ENCODE measurements at places on chromosomes 4 and X.
A peak's percentile ranks its signal among the peaks of the same experiment; 100 is the strongest.

GRCh38 chr4:86926435-86927086, 8.2 kb upstream of the AFF1 start:
- DNase-seq: no peak

DNA sequence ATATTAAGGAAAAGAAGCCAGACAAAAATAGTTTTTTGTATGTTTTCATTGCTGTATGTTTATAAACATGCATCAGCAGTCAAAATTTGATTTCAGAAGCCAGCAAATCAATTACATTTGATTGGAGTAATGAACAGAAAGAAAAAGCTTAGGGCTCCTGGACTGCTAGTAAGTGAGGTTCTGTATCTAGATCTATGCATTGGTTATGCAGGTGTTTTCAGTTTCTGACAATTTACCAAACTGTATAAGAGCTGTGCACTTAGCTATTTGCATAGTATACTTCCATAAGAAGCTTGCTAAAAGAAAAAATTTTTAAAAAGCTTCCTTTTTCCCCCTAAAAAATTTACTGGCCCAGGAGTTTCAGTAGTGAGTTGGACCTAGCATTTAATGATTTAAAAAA, 881.6 kb downstream of the PCDH7 start:
- no peak for DNase-seq

DNA sequence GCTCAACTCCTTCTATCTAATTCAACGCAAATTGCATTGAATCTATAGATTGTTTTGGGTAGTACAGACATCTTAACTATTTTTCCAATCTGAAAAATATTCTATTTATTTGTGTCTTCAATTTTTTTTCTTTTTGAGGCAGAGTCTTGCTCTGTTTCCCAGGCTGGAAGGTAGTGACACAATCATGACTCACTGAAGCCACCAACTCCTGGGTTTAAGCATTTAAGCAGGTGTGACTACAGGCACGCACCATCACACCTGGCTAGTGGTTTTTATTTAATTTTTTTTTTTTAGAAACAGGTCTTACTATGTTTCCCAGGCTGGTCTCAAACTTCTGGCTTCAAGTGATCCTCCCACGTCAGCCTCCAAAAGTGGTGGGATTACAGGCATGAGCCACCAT, 98.3 kb downstream of the GK start:
- no peak for DNase-seq

DNA sequence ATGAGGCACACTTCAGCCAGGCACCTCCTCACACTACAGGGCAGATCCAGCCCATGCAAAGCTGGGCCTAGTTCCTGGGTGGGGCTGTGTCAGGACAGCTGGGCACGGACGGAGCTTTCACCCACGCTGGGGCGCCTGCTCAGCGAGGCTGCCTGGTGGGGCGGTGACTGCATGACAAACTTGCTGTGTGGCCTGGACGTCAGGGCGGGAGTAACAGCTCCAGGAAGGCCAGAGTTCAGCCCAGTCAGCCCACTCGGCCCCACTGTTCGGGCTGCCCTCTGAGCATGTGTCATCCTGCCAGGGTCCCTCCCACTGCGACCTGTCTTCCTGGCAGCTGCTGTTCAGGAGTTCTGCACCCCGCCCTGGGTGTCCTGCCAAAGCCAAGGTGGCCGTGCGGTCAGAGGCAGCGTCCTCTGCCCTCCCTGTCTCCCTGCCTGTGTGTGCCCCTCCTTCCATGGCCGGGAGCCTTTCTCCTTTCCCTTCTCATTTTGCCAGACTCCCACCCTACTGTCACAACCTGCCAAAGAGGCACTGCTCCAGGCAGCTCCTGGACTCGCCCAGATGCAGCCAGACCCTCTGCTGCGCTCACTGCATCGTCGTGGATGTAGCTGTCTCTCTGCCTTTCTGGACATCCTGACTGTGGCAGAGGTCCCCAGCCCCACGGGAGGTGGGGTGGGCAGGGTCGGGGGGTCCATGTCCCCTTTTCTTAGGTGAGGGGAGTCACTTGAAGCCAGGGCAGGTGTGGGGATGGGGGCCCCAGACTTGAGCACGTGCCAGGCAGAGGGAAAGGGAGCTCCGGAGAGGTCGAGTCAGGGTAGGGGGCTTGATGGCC, 33.0 kb upstream of the KIAA0232 start:
- DNase-seq: peak; percentile 82

- DNase-seq: no peak
Observed at GRCh38 chr4:155491336-155492120, 114.8 kb upstream of the MAP9 start.

- no peak for DNase-seq
Observed at GRCh38 chr4:158285429-158286216, 75.3 kb downstream of the TMEM144 start.

GRCh38 chrX:21837056-21837455, 2.4 kb upstream of the MBTPS2 start:
- DNase-seq: no peak

DNA sequence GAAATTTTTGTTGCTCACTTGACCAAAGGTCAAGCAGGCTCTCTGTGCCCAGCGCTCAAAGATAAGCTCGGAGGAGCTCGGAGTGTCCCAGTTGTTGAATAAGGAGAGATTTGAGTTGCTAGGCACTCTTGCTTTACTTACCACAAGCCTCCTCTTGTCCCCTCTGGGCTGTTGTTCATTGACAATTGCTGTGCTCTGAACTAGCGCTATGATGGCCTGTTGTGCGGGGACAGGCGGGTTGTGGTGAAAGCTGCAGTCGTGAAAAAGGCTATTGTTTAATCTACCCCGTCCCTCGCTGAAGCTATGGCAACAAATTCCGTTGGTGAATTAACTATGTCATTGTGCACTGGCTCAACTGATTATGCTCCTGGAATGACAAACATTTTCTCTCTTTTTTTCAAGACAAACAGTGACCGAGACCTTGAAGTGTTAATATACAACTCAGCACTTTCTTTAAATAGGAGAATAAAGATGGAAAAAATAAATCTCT, 21.0 kb upstream of the POLA1 start:
- no peak for DNase-seq

DNA sequence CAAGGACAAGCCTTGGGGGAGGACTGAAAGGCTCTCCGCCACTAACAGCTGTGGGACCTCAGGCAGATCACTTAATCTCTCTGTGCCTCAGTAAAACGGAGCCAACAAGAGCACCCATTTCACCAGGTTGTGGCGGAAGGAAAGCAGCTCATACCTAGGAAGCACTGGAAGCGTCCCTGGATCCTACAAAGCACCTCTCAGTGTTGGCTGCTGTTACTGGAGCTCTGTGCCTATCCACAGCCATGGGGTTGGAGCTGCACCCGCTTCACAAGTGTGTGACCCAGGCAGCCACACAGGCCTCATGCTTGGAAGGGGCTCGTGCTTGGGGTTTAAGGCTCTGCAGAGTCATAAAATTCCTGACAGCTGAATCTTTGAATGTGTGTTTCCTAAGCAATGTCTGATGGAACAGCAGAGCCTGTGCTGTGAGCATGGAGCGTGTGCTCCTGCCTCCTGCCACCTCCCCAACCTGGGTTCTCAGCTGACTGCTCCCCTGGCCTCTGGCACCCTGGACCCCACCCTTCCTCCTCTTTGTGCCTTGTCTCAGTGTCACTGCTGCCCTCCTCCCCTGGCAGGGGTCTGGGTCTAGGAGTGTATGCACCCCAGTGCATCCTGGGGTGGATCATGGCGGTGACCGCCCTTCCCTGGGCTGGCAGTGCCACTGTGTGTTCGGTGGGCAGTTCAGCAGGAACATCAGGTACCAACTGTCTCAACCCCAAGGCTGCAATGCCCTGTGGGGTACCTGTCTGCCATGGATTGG, 14.4 kb upstream of the MAN2B2 start:
- DNase-seq: no peak

DNA sequence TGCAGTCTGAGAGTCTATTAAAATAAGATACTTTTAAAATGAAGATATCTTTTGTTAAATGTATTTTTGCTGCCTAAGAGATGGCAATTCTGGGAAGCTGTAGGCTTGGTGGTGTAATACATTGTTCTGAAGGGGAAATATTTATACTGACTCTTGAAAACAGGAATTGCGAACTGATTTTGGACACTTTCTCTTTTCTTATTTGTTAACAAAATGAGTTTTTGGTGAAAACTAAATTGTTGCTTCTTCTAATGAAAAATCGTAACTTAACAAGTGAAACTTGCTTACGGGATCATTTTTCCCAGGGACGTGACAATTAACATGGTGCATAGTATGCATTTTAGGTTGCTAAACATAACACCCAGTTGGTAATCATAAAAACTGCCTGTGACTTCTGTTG, 71.0 kb downstream of the RAPGEF2 start:
- DNase-seq: no peak

DNA sequence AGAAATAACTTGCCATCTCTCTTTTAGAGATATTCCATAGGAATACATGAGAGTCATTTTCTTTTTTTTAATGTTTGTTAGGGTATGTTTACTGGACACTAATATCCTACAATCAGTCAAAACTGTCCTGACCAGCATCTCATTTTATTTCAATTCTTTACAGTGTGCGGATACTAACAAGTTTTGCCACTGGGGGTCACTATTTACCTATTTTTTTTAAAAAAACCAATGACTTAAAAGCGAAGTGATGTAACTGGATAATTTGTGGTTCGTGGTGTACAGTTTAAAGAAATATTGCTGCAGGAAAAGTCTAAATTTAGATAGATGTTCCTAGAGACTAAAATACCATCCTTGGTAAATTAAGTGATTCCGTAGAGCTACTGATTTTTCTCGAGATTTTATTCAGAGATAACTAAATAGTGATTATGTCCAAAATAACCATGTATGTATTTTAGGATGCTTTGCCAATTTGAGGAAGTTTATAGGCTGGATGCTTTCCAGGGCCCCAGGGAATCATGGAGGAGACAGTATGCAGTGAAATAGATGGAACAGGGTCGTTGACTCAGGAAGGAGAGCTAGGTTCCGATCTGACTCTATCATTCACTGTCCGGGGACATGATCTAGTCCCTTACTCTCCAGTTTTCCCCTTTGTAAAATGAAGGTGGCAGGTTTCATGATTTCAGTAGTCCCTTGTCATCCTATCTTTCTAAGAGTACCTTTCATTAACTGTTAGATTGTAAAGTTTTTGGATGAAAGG, 34.0 kb upstream of the GNPDA2 start:
- DNase-seq: no peak

DNA sequence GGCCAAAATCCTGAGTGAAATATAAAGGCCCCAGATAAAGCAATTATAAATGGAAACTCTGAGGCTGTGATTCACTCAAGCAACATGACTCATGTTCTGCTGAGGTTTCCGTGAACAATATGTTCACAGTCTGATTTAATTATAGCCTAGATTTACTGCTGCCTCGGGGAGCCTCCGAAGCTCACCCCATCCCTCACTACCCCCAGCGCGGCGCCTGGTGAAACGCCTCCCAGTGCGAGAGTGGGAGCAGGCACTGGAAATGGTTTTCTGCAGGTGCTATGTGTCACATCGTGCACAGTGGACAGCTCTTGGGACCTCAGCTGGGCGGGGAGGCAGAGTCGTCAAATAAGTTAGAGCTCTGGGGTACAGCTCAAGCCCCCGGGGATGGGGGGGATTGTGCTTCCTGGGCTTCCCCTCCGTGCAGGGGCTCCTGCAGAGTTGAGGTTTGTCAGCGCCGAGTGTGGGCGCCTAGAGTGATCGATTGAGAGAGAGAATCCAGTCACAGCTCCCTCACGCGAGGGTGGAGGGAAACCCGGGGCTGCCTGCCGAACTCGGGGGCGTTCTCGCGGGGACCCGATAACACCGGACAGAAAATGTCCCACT, 110.6 kb downstream of the PHKA2 start:
- no peak for DNase-seq

- DNase-seq: no peak
Observed at GRCh38 chr4:110075083-110075738, 123.2 kb downstream of the ELOVL6 start.

DNA sequence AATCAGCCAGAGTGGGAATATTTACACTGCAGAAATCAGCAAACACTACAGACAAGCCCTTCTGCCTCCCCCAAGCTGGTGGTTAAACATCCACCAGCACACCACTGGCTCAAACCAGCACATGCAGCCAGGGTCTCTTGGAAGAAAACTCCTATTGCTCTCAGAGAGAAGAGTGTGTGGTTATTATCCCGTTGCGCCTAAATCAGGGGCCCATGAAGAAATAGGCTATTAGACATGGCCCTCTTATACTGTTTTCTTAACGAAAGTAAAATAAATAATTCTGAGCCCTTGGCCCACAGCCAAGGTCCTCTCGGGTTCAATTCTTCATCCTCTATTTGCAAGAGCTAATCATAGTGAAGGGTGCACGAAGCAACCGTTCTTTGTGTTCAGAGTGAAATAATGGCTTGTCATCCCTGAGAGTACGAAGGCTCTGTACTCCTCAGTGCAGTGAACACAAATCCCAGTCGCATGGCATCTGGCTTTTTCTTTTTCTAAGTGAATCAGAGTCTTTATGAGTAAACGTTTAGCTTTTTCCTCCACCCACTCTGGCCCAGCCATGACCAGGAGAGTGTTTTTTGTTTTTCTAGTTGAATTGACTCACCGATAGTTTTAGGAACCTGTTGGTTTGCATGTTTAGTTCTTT, 33.4 kb upstream of the RBM47 start:
- DNase-seq: no peak

DNA sequence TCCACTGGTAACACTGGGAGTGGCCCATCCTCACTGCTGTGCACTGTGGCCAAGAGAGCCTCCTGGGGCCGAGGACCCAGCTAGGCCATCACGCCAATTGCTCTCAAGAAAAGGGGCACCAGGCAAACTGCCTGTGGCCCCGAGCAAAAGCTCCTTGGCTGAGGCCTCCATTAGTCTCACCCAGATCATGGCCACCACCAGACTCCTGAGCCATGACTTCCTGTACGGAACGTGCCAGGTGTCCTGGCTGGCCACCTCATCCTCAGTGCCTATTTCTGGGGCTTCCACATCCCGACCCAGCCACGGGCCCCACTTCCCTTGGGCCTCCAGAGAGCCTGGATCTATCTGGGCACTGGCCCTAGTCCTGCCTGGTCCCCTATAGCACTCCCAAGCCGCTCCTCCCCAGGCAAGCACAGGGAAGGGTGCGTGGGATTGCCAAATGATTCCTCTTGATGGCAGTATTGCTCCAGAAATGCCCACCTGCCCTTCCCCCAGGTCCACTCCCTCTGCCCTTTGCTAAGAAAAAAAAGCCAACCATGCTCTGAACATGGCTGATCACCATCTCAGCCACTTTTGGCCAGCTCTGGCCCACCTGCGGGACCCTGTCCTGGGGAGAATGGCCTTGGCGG, 212.6 kb upstream of the AGTR2 start:
- no peak for DNase-seq

DNA sequence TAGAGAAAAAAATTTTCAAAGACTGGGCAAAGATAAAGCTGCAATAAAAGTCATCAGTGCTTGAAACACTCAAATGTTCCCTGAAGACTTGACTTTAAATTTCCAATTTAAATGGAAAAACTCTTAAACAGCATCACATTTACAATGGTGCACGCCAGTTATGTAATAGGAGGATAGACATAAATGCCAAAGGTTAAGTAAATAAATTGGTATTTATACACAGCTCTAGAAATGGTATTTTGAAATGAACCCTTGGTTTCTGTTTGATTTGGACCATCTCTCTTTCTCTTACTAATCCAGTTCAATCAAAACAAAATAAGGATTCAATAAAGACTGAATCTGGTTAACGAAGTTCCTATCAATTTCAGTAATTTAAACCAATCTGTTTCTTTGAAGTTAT, 272.6 kb downstream of the GPM6A start:
- DNase-seq: no peak

- DNase-seq: no peak
Observed at GRCh38 chr4:140718241-140718952, 37.8 kb downstream of the TBC1D9 start.
